Endothelial cell of umbilical vein (primary cell): ENCODE measurements at places on chromosomes 7 and 10. TPM values are rescaled to one million over a fixed set of nuclear protein-coding genes. Genes with fewer than 3 reads are reported as not detected.

FKBP9 gene
- 112 and 124 TPM in 2 replicates for total RNA-seq

ZNF3 gene
- total RNA-seq = 30.9 and 31.1 TPM in 2 replicates

- DNase-seq = no peak
Observed at GRCh38 chr10:13016886-13017285, 15.4 kb upstream of the CCDC3 start.

GIMAP4 gene
- 168 and 174 TPM in 2 replicates for total RNA-seq

GRM8 gene
- not detected in 2 replicates for total RNA-seq

TUBB8 gene
- total RNA-seq = not detected in 2 replicates

TMEM225B gene
- not detected in 2 replicates for total RNA-seq

MICALL2 gene
- 46.3 and 58.7 TPM in 2 replicates for total RNA-seq

DNA sequence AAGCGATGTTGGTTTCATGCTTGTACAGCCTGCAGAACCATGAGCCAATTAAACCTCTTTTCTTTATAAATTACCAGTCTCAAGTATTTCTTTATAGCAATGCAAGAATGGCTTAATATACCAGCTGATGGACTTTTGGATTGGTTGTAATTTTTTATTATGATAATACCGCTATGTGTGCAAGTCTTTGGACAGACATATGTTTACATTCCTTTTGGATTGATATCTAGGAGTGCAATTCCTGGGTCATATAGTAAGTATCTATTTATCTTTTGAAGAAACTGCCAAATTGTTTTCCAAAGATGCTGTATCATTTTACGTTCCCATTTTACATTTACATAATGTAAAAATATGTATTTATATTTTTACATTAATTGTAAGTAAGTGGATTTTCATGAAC, 81.2 kb upstream of the PIP4K2A start:
- DNase-seq = no peak

CUZD1 gene
- total RNA-seq = 1.1 and 1.5 TPM in 2 replicates

ODAD2 gene
- 4.4 and 7.8 TPM in 2 replicates for total RNA-seq

PFKP gene
- 359 and 360 TPM in 2 replicates for total RNA-seq

TRIM74 gene
- total RNA-seq = 0.58 TPM in 1 of 2 replicates, not detected in the other

DNA sequence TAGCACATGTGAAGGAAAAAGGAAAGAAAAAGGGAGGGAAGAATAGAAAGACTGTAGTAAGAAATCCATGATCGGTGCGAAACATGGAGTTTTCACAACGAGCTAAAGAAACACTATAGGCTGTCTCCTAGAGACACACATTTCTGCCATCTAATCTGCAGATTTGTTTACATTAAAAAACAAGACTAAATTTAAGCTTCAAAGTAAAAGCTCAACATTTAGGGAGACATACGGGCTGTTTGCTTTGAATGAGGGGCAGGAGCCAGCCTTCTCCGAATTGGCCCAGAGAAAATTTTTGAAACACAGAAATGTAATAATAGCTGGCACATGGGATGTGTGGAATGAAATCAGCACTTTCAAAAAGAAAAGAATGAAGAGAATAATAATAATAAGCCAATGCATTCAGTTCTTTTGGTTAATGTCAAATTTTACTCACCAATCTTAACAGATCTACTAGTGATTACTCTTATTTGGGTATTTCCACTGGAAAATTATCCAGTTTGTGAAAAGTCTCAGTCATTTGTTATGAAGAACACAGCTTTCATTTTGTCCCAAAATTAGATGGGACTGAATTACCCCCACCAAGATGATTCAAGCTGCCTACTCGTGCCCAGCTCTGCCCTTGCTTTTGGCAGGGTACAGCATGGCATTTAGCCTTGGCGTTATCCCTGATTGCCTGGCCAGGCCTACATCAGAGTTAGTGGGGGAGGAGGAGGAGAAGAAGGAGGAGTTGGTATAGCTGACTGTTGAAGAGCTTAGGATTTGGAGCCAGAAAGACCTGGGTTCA, 47.1 kb downstream of the MTURN start:
- DNase-seq = no peak

DNA sequence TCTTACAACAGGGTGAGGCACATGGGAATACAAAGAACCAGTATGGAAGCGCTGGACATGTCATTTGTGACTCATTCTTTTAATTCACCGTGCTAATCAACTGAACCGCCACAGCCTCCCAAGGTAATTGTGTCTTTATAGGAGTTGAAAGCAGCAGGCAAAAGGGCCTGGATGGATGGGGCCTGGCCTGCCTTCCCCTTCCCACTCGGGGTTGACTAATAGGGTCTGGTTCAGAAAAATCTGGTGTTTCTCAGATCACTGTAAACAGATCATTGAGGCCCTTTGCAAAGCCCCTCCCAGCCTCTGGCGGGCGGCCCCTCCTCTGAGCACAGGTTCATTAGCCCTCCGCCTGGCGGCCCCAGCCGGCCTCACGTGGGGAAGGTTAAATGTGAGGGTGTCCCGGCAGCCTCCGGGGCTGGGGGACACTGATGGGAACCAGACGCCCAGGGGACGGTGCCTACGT, 100.8 kb downstream of the EBF3 start:
- no peak for DNase-seq

DNA sequence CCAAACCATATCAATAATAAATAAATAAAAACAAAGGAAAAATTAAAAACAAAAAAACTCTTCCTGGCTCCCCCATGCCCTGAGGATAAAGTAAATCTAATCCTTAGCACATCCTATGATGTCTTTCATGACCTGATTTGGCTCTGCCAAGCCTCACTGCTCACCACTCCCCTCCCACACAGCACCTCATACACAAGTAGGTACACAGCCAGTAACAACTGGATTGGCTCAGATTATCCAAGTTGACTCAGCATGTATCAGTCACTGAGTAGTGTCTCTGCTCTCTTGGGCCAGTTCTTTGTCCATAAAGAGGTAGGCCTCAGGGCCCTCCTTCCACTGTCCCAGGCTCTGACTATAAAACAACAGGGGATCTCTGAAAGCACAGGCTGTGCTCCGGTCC, 99.6 kb downstream of the STRA8 start:
- DNase-seq = no peak

JAKMIP3 gene
- 0.07 TPM in 1 of 2 replicates, not detected in the other for total RNA-seq

LRGUK gene
- total RNA-seq = 0.11 TPM in 1 of 2 replicates, not detected in the other

- no peak for DNase-seq
Observed at GRCh38 chr7:51617686-51618085, 301.1 kb upstream of the COBL start.

DNA sequence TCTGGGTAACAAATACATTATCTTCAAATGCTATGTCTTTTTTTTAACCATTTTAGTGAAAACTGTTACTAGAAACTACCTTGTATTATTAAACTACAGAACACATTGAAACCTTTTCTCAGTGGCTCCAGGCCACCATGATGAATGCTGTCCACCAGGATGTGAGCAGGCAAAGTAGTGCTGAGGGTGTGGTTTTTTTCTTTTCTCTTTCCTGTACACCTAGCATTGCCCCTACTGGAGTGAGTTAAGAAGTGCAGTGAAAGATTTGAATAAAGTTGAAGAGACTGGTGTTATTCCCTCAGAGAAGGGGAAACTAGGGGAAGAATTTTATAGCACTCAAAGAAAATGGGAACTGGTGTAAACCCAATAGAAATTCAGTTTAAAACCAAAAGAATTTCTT, 120.0 kb upstream of the SAMD8 start:
- DNase-seq = no peak

DNA sequence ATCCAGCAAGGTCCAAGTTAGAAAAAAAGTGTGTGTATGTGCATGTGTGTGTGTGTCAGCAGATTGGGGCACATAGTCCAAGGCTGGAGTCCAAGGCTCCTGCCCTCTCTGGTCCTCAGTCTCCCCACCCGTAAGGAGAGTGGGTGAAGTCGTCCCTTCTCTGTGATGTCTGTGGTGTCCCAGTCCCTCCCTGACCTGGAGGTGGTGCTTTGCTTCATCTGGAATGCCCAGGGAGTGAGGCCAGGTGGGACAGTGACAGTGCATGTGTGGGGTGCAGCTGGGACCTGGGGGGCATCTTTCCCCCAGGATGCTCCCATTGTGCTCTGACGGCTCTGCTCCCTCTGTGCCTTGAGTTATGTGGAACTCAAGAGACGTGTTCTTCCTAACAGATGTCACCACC, 18.0 kb downstream of the AQP1 start:
- no peak for DNase-seq

- no peak for DNase-seq
Observed at GRCh38 chr10:60135020-60135419, 228.7 kb upstream of the CCDC6 start.

GRCh38 chr10:34337917-34338316, 477.2 kb downstream of the PARD3 start:
- DNase-seq = peak; percentile 85

- peak; percentile 61 for DNase-seq
Observed at GRCh38 chr10:118568327-118568848, 27.1 kb downstream of the PRLHR start.

DNA sequence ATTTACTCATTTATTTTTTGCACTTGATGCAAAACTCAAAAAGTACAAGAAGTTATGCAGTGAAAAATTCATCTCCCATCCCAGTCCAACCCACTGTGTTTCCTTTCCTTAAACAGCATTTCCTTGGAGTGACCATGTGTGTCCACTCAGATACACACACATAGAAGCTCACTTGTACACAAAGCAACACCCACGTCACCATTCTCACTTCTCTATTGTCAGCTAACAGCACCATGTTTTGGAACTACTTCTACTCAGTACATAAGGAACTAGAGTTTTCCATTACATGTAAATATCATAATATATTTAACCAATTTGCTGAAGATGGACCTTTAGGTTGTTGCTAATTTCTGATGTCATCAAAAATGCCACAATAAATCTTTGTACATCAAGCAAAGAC, 167.6 kb downstream of the GRID1 start:
- DNase-seq = no peak

NEUROG3 gene
- not detected in 2 replicates for total RNA-seq

DNA sequence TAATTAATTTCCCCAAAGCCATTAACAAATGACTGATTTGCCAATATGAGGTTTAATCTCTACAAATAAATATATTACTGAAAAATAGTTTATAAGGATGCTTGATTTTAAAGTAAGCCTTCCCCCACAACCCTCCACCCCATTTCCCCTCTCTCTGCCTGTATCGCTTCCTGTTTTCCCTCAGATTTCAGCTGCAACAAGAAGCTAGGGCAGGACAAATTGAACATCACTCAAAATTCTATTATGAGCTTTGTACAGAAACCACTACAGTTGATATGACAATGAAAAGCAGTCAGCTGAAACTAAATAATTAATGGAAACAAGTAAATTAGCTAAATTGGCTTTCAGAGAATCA, 109.0 kb upstream of the SP4 start:
- DNase-seq = peak; percentile 84

DNA sequence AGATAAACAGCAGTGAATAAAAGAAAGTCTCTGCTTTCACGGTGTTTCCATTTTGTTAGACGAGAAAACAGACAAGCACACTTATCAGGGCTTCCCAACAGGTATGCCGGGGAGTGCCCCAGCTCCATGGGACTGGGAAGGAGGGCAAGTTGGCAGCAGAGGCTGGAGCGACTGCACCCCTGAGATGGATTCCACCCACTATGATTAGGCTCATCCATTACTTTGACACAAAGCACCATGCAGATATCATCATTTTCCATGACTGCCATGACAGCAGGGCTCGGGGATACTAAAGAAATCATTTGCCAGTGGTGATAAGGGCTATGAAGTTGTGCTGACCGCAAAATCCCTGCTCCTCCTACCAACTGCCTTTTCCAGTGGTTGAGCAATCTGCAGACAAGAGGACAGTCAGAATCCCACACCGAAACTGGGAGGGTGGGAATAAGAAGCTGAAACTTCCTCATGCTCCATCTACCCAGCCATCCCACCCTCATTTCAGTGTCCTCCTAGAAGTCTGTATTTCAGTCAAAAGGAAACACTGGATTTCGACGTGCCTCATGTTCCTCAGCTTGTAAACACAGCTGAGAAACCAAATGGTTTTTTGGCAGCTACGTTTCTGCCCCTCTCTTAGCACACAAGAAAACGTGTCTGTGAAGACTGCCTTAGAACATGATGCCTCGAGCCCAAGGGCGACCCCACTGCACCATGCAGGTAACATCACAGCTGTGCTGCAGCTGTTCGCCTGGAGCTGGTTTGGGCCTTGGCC, 15.5 kb downstream of the CREB3L2 start:
- DNase-seq = no peak

DNA sequence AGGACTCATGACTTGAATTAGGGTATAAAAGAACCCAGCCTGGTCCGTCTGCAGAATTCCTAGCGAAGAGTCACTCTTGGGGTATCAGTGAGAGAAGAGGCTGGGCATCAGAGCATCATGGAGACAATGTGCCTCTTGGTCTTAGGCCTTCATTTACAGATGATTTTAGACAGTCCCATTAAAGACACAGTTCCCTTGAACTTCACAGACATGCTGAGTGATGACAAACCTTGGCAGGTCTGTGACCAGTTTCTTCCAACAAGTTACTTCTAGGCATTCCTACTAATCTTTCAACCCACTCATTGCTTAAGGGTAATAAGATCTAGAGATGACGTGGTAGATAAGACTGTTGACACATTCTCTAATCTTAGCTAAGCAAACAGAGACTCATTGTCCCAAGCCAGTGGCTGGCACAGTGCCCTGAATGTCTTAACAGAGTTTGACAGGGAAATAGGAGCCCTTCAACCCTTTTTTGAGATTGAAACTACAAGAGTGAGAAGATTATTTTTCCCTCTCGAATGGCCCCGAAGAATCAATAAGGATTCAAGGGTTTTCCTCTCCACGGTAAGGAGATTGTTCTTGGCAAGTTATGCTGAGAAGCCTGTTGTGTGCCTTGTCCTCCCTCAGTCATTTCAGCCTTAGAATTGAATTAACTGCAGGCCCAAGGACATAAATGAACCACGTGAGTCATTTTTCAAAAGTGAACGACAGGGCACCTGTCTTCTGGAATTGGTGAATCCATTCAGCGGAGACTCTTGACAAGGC, 281.1 kb downstream of the CCDC3 start:
- peak; percentile 96 for DNase-seq

- DNase-seq = no peak
Observed at GRCh38 chr7:2011266-2012043, 221.3 kb downstream of the MAD1L1 start.

GRCh38 chr10:102669206-102670064, 25.2 kb downstream of the TRIM8 start:
- DNase-seq = no peak

DNA sequence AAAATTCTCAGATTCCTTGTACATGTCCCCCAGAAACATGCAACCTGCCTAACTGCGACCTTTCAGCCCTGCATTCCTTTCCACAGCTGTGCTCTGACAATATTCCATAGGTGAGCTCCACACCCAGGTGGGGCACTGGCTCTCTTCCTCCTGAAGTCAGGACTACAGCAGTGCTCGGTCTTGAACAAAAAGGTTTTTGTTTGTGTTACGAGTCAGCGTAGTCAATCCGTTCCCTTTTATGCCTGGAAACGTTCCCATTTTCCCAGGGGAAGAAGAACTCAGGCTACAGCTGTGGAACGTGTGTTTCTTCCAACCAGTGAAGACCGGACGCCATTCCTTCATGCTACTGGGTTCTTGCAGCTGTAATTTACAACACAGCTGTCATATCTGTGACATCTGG, 52.4 kb upstream of the PFKP start:
- DNase-seq = no peak

- DNase-seq = no peak
Observed at GRCh38 chr7:85833066-85833465, 646.2 kb upstream of the SEMA3D start.

GRCh38 chr10:68301790-68302502, 29.9 kb upstream of the HNRNPH3 start:
- peak; percentile 63 for DNase-seq
